ENCODE measurements at places on chromosomes 7 and 10. TPM values are rescaled to one million over a fixed set of nuclear protein-coding genes. Genes with fewer than 3 reads are reported as not detected.

DNA sequence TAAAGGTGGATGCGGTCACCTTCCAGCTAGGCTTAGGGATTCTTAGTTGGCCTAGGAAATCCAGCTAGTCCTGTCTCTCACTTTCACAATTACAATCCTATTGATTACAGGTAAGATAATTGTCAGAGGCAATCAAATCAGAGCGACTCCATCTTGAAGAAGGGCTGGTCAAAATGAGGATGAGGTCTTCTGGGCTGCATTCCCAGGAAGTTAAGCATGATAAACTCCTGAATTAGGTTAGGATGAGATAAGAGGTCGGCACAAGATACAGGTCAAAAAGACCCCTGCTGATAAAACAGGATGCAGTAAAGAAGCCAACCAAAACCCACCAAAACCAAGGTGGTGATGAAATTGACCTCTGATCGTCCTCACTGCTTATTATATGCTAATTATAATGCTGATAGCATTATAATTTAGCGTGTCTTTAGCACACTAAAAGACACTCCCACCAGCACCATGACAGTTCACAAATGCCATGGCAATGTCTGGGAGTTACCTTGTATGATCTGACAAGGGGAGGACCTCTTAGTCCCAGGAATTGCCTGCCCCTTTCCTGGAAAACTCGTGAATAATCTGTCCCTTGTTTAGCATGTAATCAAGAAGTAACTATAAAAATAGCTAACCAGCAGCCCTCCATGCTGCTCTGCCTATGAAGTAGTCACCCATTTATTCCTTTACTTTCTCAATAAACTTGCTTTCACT is 237.6 kb downstream of the CCSER2 start:
- no peak for DNase-seq

CPA2 gene
- not detected for total RNA-seq

GRCh38 chr7:20539201-20539600 is 76.3 kb upstream of the ABCB5 start:
- DNase-seq = no peak

DNA sequence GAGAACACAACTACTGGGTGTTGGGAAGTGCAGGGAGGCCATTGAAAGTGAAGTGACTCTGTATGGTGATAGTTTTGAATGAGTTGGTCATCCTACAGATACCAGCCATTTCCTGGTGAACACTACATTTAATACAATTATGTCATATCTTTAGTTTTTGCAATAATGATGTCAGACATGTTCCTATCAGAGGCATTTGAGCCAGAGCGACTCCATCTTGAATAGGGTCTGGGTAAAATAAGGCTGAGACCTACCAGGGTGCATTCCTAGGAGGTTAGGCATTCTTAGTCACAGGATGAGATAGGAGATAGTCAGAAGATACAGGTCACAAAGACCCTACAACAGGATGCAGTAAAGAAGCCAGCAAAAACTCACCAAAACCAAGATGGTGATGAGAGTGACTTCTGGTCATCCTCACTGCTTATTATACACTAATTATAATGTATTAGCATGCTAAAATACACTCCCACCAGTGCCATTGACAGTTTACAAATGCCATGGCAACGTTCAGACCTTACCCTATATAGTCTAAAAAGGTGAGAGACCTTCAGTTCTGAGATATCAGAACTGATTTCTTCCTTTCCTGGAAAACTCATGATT is 28.2 kb downstream of the ADK start:
- no peak for DNase-seq

HOXA3 gene
- 14.3 TPM for total RNA-seq
